NCI-H82 (cell line): ENCODE measurements at places on chromosomes 6 and 20.

DNA sequence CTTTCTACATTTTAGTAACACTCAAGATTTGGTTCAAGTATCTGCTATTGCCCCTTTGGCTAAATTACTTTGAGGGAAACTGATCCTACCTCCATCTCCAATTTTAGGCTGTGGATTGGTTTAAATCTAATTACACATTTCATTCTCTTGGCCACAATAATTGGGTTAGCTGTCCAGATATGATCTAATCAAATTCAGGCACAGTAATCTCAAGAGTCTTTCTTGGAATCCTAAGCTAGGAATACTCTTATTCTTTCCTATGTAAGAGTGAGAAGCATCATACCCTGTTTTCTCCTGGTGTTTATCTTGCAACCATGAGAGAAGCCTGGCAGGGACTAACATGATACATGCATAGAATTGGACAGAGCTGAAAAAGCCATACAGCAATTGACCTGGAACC, 300.4 kb upstream of the MARCKS start:
- peak; percentile 86 for DNase-seq

GRCh38 chr20:46965477-46965876, 70.8 kb downstream of the EYA2 start:
- no peak for DNase-seq

- DNase-seq: no peak
These were observed 275.2 kb upstream of the CNR1 start for GRCh38 chr6:88441346-88441745.

GRCh38 chr6:72740135-72740534, 118.3 kb downstream of the KCNQ5 start:
- no peak for DNase-seq

- DNase-seq: peak; percentile 63
These were observed 53.6 kb upstream of the BHLHE23 start for GRCh38 chr20:63060057-63060991.

GRCh38 chr6:96704713-96705112, 132.6 kb downstream of the GPR63 start:
- DNase-seq: no peak
